ENCODE measurements at places on chromosomes 3 and 15. TPM values are rescaled to one million over a fixed set of nuclear protein-coding genes. Genes with fewer than 3 reads are reported as not detected.

IGF2BP2 gene
- 116 TPM for total RNA-seq

ROBO1 gene
- 16.6 TPM for total RNA-seq

USF3 gene
- total RNA-seq: 8.4 TPM

DLL4 gene
- 0.08 TPM for total RNA-seq

DET1 gene
- total RNA-seq: 0.72 TPM

RCCD1 gene
- total RNA-seq: 16.7 TPM

SCN11A gene
- not detected for total RNA-seq

GRIP2 gene
- 0.16 TPM for total RNA-seq

SLC35G2 gene
- 7.3 TPM for total RNA-seq

DENND4A gene
- 6.4 TPM for total RNA-seq

SNTN gene
- not detected for total RNA-seq

TRIM59 gene
- total RNA-seq: 9.7 TPM

IL20RB gene
- total RNA-seq: 175 TPM

WDR49 gene
- total RNA-seq: not detected

MYH15 gene
- total RNA-seq: 0.31 TPM

KPNA4 gene
- 22.0 TPM for total RNA-seq

LXN gene
- total RNA-seq: 8.3 TPM

CTXN2 gene
- total RNA-seq: not detected

SH2D7 gene
- total RNA-seq: not detected

SMCO1 gene
- not detected for total RNA-seq

THRB gene
- total RNA-seq: 0.84 TPM

ZNF80 gene
- total RNA-seq: not detected

MCTP2 gene
- total RNA-seq: 12.4 TPM

ACOX2 gene
- 0.39 TPM for total RNA-seq

MYZAP gene
- 3.4 TPM for total RNA-seq

PPARG gene
- total RNA-seq: 0.39 TPM

HRH1 gene
- total RNA-seq: 9.4 TPM

LDHAL6B gene
- total RNA-seq: not detected

CPNE9 gene
- not detected for total RNA-seq

RAP2B gene
- 32.5 TPM for total RNA-seq

CCR8 gene
- total RNA-seq: not detected

HTR3E gene
- not detected for total RNA-seq

FANCD2 gene
- total RNA-seq: 8.4 TPM

SKOR1 gene
- total RNA-seq: not detected

GPR27 gene
- 0.08 TPM for total RNA-seq

CEP97 gene
- 6.6 TPM for total RNA-seq

PAK6 gene
- total RNA-seq: 21.0 TPM

BSN gene
- under 0.01 TPM for total RNA-seq

DUOXA1 gene
- 30.6 TPM for total RNA-seq

GLDN gene
- not detected for total RNA-seq

PLS1 gene
- 9.1 TPM for total RNA-seq

CLSTN2 gene
- total RNA-seq: 0.53 TPM

SNX33 gene
- 32.2 TPM for total RNA-seq

GUCA1C gene
- not detected for total RNA-seq

KLF15 gene
- total RNA-seq: not detected
